ENCODE measurements at places on chromosomes 16 and 17. TPM values are rescaled to one million over a fixed set of nuclear protein-coding genes. Genes with fewer than 3 reads are reported as not detected.

GRCh38 chr17:28480278-28480677 lies 6.8 kb downstream of the SLC13A2 start:
- no peak for DNase-seq

GRCh38 chr17:48584223-48584741 lies 5.8 kb downstream of the HOXB3 start:
- DNase-seq, result no peak

- DNase-seq, result no peak
Measured at GRCh38 chr17:81367171-81367570, 28.1 kb upstream of the BAHCC1 start.

GRCh38 chr17:81455387-81455786 lies 57.2 kb downstream of the ACTG1 start:
- DNase-seq, result no peak

DNA sequence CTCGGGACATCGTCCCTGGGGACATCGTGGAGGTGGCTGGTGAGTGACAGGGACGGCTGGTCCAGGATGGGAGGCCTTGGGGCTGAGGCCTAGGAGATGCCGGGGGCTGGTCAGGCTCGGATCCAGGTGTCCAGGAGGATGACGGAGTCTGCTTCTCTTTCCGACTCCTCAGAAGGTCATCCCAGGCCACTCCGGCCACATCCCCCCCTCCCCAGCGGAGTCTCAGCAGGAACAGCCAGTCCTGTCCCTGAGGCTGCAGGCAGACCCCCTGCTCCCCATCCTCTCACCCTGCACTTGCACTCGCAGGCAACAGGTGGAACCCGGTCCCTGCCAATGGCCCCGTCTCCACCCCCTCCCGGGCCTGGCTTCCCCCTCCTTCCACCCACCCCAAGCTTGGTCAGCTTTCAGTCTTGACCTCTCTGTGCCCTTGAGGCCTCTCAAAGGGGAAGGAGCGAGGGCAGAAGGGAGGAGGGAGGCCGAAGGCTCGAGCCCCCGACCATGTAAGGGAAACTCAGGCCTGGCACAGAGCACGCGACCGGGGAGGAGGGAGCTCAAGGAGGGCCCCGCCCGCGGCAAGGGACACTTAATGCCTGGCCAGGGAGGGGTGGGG lies 4.4 kb downstream of the ATP2A1 start:
- no peak for DNase-seq

GRCh38 chr17:57783338-57783742 lies 38.2 kb upstream of the CCDC182 start:
- DNase-seq, result no peak

GRCh38 chr17:43733956-43734355 lies 24.6 kb downstream of the SOST start:
- DNase-seq, result no peak

- no peak for DNase-seq
Measured at GRCh38 chr16:72766506-72766905, 281.4 kb downstream of the ZFHX3 start.

DNA sequence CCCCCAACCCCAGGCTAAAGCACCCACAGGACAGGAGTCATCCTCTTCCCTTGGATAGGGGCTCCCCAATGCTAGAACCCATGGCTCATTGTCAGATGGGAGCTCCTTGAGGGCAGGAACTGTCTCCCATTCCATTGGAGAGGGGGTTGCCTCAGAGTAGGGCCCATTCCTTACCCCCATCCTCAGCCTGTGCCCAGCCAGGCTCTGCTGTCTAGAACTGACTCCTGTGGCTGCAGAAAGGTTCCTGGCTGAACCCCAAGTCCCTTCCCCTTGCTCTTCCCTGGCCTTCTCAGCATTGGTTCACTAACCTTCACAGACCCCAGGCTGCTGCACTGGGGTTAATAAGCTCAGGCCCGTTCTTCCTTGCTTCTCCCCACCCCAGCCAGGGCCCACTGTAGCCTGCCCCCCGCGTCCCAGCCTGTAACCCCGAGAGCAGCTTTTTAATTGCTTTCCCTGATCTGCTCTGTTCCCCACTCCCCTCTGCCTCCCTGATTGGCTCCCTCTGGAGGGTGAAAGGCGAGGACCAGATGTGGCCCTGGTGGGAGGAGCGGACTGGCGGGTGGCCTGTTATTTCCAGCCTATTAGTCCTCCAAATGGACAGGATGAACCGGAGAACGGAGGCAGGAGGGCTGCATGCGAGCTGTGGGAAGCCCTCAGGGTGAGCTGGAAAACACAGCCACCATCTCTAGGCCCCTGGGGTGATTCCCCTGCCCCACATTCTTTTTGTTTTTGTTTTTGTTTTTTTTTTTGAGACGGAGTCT lies 6.0 kb upstream of the GFAP start:
- no peak for DNase-seq

- no peak for DNase-seq
Measured at GRCh38 chr17:74671031-74671771, 41.5 kb downstream of the CD300LF start.

DNA sequence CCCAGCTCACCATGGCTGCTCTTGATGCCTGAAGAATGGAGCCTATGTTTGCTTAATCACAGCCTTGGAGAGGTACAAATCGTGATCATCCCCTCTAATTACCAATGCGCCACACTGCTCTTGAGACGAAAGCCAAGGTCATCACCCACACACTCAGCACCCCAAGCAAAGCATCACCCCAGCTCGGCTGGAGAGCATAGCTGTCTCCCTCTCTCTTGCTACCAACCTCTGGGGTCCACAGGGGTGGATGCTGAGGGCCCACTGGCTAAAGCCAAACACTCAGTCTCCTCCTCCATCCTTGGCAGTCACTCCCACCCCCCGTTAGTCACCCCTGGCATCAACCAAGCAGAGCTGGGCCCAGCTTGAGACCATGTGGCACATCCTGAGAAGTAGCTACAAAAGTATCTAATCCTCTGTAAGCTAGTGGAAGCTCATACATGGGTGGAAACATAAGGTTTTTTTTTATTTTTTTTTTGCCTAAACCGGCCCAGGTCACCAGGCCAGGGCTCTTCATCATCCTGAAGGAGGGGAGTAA lies 44.8 kb downstream of the PIMREG start:
- DNase-seq, result no peak

DNA sequence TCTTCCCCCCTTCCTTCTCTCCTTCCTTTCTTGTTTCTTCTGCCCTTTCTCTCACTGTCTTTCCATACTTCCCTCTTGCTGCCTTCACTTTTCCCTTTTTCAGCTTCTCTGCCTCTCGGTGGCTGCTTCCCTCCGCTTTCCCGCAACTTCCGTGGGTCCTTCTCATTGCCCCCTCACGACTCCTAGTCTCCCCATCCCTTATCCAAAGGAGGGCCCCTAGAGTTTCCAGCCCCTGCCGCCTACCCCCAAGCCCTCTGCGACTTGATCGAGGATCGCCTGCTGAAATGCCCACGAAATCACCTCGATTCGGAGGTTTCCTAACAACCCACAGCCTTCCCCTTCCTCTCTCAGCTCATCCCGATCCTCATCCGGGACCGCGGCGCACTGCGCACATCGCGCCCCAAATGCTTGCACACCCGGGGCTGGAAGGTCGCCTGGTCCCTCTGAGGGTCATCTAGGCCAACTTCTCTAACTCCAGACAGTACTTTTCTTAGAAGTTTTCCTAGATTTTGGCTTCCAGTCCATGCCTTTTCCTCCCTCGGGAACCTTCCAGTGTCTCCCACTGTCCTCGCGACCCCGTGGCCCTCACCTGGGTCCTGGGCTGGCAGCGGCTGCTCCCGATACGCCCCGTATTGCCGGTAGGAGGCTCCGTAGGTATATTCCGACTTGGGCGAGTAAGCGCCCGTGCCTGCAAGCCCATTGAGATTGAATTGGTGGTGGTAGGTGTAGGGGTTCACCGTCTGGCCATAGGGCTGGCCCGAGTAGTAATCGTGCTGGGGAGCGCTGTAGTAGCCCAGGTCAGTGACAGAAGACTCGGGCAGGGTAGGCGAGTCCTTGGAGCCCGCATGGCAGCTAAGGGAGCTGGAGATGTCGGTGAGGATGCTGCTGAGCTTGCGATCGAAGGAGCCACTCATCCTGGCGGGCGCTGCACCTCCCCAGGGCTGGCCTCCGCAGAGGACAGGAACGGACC lies 654 bp downstream of the DLX3 start:
- no peak for DNase-seq

DNA sequence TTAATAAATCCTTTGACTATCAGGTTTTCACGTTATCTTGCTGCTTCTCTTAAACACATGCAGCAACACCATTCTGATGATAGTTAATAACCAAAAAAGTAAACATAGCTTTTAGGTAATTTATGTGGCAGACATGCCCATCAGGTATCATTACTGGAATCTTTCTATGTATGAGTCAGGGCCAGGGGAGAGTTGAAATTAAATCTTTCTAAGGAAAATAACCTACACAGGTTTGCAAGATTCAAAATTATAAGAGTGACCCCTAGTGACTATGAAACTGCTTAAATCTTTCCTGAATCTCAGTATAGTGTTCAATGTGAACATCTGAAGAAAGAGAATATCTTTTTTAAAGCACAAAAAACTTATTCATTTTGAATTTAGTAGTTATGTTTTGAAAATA lies 666.6 kb downstream of the CDH11 start:
- no peak for DNase-seq

GRCh38 chr16:23245268-23245667 lies 56.8 kb upstream of the SCNN1B start:
- no peak for DNase-seq

- DNase-seq, result no peak
Measured at GRCh38 chr16:17802571-17802970, 331.8 kb upstream of the XYLT1 start.

DNA sequence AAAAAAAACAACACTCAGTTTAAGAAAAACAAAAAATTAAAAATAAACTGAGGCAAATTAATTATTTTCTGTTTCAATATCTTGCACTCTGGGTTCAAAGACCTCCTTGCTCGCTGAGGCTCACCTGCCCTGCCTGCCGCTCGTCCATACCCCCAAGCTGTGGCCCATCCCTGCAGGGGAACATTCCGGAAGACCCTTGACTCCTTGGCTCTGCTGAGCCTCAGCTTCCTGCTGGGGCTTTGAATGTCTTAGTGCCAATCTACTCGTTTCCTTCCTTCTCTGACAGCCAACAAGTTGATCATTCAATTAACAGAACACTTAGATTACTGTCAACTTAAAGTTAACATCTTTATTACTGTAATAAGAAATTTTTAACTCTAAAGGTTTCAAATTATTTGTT lies 24.3 kb downstream of the G6PC1 start:
- no peak for DNase-seq

GRCh38 chr17:17111401-17112393 lies 69.4 kb downstream of the MPRIP start:
- no peak for DNase-seq

GRCh38 chr17:57106836-57107497 lies 21.9 kb downstream of the AKAP1 start:
- no peak for DNase-seq

DNA sequence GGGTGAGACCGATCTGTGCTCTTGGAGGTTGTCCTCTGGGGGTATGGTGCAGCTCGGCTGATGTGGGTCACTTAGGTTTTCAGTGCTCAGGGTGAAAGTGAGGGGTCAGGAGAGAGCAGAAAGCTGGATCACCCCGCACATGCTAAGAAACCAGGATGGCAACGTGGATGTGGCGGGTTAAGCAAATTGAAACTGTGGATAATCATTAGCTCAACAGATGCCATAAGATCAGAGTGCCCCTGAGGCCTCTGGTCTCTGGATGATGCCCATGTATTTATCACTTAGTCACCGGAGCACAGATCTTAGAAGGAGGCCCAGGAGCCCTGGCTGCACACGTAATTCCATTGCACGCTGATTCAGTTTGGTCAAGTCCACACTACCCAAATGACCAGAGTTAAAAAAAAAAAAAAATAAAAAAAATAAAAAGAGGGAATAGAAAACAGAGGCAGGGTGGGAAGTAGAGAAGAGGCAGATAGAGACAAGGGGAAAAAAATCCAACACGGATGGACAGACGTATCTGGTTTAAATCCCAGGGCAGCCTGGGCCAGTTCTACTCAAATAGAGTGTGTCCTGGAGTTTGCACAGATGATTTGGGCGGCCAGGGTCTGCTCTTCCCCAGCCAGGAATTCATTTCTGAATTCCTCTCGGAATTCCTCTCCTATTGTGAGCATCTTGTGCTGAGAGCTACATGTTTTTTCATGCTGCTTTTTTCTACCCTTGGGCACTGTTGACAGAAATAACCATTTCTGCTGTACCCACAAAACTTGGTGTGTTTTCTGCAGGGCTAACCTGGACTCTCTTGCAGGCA lies 378.3 kb downstream of the CPPED1 start:
- DNase-seq, result no peak

DNA sequence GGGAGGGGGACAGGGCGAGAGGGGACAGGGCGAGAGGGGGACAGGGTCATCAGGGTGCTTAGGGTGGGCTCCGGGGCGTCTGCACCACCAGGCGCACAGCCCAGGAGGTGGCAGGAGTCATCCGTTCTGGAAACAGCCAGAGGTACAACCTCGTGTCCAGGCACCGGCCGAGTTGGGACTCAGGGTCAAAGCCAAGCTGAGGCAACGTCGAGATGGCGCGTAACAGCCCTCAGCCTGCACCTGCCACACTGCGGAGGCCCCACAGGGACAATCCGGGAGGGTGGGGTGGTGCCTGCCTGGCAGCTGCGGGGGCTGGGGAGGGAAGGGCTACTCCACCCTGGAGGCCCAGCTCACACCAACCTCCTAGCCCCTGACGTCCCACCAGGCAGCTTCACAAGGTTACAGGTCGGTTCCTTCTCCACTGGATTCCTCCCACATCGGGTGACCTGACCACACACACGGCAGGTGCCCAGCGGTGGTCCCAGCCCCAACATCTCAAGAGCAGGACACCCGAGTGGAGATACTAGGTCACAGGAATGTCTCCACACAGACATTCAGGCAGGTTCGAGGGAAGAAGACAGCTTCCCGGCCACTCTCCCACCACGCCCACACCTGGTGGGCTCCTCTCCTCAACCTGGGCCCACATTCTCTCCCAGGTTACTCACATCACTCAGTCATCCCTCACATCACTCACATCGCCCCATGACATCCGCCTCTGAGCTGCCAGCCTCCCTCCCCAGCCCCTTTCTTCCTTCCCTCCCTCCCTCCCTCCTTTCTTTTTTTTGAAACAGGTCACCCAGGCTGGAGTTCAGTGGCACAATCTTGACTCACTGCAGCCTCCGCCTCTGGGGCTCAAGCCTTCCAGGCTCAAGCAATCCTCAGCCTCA lies 47.3 kb downstream of the RPH3AL start:
- no peak for DNase-seq

DNA sequence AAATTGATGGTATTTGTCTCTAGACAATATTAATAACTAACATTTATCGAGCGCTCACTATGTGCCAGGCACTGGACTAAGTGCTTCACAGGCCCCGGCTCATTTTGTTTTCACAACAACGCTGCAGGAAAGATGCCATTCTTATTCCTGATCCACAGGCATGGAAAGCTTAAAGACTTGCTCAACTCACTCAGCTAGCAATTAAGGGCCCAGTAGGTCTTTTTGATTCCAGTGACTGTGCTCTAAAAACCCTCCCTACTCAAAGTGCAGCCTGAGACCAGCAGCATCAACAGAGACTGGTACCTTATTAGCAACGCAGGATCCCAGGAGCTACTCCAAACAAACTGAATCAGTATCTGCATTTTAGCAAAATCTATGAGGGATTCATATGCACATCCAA lies 35.3 kb downstream of the CUEDC1 start:
- DNase-seq, result no peak

Gene HOXB9
- polyA plus RNA-seq, result not detected

Gene PRSS21
- polyA plus RNA-seq, result 67.0 TPM

Gene TEX19
- polyA plus RNA-seq, result not detected

Gene NKD1
- not detected for polyA plus RNA-seq

Gene PARN
- polyA plus RNA-seq, result 77.3 TPM

Gene GNG13
- polyA plus RNA-seq, result not detected

Gene FLOT2
- polyA plus RNA-seq, result 245 TPM

Gene FAM20A
- polyA plus RNA-seq, result 0.14 TPM

Gene LGALS9B
- 0.48 TPM for polyA plus RNA-seq

Gene SOCS1
- 2.6 TPM for polyA plus RNA-seq

Gene CCL23
- polyA plus RNA-seq, result not detected

Gene GP2
- polyA plus RNA-seq, result not detected

Gene STAC2
- not detected for polyA plus RNA-seq

Gene G6PC1
- not detected for polyA plus RNA-seq
